ENCODE measurements at places on chromosomes 1 and 21.
A peak's percentile ranks its signal among the peaks of the same experiment; 100 is the strongest.

GRCh38 chr1:167544447-167545093 lies 9.0 kb downstream of the CREG1 start:
- no peak for DNase-seq

GRCh38 chr1:156689035-156689952 lies 12.1 kb upstream of the NES start:
- peak; percentile 27 for DNase-seq

GRCh38 chr1:218266356-218266755 lies 18.7 kb upstream of the RRP15 start:
- no peak for DNase-seq

DNA sequence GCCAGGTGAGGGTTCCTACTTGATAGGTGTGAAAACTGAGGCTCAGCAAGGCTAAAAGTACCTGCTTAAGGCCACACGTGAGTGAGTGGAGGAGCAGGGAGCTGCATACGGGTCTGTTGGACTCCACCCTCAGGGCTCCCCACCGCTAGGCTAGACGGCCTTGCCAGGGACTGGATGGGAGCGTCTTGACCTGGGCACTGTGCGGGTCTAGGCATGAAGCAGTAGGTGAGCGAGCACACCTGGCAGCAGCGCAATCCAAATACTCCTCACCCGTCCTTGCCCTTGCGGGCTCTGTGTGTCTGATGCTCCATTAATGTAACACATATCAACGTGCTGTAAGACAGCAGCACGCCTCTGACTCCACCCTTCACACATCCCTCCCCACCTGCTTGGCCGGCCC lies 94.0 kb downstream of the LACTBL1 start:
- DNase-seq: no peak

DNA sequence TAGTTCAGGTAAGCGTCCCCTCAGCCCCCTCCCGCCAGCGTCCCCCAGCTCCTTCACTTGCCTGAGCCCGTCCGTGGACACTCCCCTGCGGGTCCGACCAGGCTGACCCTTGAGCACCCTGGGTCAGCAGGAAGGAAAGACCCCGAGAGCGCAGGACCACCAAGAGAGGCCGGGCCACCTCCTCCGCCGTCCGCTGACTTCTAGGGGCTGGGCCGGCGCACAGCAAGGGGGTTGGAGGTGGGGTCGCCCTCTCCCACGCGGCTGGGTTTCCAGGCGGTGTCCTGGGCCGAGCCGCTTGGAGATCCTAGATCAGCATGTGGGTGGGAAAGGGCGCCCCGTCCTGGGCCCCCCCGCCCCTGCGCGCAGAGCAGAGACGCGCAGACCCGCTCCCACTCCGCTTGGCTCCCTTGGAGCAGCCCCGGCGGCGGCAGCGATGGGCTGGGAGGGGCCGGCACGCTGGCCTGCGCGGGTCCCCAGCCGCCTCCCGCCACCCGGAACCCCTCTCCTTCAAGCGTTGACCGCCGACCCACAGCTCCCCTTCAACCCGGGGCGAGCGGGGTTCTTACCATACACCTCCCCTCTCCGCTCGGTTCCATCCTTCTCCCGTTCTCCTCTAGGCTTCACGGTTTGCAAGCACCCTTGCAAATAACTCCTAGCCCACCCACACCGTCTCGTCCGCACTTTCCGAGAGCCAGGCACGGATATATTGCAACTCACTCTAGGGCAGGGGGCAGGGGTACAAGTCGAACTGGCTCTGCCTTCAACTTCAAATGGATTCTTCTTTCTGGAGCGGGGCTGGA lies 7.5 kb downstream of the KNCN start:
- no peak for DNase-seq

DNA sequence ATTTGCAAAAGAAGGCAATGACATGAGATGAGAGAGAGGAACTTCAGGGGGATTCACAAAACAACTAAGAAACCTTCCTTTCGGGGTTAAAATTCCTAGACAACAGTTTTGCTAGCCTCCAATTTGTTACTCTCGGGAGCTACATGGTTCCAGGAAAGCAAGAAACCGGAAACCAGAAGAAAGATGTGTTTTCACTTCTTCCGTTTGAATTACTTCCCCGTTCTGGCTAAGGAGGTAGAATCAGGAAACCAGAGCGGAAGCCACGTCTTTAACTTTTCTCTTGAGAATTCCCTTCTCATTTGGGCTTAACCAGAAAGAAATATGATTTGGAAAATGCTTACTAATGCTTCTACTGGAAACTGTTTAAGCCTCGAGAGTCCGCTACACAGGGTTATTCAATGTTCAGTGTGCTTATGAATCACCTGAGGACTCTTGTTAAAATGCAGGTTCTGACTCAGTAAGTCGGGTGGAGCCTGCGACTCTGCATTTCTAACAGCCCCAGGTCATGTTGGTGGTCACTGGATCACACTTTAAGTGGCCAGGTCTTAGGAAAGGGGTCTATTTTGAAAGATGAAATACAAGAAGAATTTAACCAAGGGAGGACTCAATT lies 43.5 kb upstream of the MCOLN3 start:
- no peak for DNase-seq

- no peak for DNase-seq
These were observed 56.3 kb upstream of the FBXO28 start for GRCh38 chr1:224057461-224058199.

DNA sequence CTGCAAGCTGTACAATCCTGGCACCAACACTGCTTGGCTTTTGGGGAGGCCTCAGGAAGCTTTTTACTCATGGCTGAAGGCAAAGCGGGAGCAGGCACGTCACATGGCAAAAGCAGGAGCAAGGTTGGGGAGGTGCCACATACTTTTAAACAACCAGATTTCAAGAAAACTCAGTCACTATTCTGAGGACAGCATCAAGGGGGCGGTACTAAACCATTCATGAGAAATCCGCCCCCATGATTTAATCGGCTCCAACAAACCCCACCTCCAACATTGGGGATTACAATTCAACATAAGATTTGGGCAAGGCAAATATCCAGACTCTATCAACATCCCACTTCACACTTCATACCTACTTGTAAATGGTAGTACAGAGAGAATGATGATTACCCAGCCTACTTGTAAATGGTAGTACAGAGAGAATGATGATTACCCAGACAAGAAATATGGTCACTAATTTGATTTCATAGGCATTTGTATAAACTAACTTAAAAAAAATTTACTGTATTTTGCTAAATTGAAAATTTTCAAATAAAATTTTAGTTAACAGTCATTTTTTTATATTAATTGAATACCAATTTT lies 24.9 kb downstream of the ATP5PF start:
- DNase-seq: no peak

- DNase-seq: no peak
These were observed 11.3 kb upstream of the ADORA1 start for GRCh38 chr1:203116091-203116820.

DNA sequence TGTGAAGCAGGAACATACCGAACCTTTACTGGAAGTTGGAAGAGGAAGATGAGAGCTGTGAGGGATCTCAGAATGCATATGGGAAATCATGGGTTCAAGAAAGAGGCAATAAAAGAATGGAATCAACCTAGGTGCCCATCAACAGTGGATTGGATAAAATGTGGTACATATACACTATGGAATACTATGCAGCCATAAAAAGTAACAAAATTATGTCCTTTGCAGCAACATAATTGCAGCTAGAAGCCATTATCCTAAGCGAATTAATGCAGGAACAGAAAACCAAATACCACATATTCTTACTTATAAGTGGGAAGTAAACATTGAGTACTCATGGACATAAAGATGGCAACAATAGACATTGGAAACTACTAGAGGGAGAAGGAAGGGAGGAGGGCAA lies 40.4 kb downstream of the NIBAN1 start:
- no peak for DNase-seq

- DNase-seq: no peak
These were observed 26.6 kb downstream of the TENT5C start for GRCh38 chr1:117632269-117633067.

- no peak for DNase-seq
These were observed 847 bp downstream of the SELENON start for GRCh38 chr1:25800703-25801377.

- DNase-seq: no peak
These were observed 936 bp downstream of the ZFP69B start for GRCh38 chr1:40451238-40451585.

DNA sequence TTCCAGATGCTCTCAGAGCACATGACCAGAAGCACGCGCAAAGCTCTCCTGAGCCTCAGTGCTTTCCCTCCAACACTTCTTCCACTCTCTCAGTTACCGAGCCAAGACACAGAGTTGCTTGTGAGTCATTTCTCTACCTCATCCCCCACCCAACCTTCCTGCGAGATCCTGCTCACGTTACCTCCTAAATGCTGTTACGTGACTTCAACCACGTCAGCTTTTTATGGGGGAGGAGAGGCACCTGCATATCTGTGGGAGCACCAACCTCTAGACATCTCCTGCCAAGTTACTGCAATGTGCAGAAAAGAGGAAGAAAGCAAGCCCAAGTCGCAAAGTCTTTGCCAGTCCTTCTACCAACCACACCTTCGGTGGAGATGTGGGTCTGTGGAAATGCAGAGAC lies 27.2 kb upstream of the ERG start:
- no peak for DNase-seq

GRCh38 chr1:58570094-58570493 lies 7.0 kb downstream of the TACSTD2 start:
- DNase-seq: no peak

DNA sequence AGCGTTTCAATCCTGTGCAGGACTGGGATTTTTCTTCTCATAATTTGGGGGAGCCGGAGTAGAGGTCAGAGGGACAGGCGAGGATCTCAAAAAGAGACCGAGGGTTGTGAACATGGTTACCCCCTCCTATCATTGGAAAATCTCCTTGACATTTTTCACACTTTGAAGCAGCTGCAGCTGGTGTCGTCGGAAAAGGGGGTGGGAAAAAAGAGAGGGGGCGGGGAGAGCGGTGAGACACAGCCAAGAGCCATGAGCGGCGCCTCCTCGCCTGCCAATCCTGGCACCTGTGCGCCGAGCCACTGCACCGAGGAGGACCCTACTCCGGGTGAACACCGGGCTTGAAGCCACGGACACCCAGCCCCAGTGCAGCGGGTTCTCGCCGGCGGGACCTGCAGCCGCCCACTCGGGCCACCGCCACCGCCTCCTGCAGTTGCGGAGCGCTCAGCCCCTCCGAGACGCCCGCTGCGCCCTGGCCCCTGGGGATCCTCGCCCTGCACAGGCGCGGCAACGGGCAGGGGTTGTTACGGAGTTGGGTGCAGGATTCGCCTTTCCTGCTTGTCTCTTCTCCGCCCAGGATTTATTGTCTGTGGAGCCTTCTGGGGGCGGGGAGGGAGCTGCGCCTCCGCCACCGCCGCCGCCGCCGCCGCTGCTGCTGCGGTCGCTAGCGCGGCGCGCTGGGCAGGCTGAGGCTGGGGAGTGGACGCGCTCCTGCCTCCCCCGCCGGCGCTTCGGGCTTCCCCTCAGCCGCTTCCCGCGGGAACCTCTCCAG lies at the start of gene LRRC7:
Gene LRRC7, plus strand, starts transcription at position 271 of the 769 bp plus-strand sequence. CDS start 718 bp downstream, outside the sequence.
- no peak for DNase-seq

DNA sequence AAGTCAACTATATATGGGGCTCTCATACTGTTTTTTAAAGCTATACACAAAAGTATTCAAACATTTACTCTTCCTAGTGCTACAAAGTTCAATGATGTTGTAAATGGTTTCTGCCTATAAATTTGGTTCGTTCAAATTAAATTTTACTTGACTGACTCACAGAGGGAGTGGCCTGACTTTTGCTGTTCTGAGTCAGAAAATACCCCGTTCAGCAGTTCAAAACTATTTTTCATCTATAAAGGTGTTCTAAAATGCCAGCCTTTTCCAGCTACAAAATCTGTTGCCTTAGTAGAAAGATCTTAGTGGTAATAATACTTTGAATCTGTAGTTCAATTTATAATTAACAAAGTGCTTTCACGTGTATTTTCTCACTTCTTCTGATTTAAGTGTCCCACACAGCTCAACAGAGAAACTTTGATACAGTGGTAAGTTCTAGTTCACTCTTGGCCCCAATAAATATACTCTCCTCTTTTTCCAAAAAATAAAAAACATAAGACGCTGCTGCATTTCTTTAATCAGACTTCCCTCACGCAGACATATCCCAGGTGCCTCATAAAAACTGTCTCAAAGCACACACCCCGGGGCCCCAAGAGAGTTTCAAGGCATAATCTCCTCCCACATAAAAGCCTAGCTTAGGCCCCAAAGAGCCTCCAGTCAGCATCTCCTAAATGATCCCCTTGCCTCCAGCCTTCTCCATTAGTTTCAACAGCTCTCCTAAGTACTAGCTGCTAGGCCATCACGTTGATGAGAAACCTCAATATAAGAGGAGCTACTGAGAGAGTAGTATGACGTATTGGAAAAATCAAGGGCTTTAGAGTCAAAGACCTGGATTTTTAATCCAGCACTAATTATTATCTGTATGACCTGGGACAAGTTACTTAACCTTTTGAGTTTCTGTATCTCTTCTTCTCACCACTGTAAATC lies 3.2 kb downstream of the PTP4A2 start:
- no peak for DNase-seq

- DNase-seq: no peak
These were observed 10.3 kb downstream of the ERRFI1 start for GRCh38 chr1:8015809-8016165.

DNA sequence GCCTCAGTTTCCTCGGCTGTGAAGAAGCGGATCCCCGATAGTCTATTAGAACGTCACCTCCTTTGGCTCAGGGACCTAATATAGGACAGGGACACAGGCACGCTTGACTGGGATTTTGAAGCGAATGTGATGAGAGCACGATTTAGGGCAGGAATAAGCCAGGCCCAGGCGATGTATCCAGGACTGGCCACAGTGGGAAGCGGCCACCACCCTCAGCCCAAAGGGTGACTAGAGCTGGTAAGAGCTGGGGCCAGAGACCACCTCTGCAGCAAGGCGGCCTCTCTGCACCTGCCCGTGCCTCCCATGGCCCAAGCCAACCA lies 100.0 kb upstream of the VAMP3 start:
- DNase-seq: no peak

- no peak for DNase-seq
These were observed 45.2 kb downstream of the AJAP1 start for GRCh38 chr1:4699376-4700301.

Data from AG09309 (cell line).